Stimulated activated CD8-positive, alpha-beta memory T cell treated with anti-CD3 and anti-CD28 coated beads, Interleukin-4, amount 100 ng/mL, for 24 hours (primary cell): ENCODE measurements at places on chromosomes 1 and 21.

GRCh38 chr21:37696936-37697335, 219.3 kb downstream of the KCNJ6 start:
- no peak for DNase-seq

- no peak for DNase-seq
Observed at GRCh38 chr1:212561501-212561931, 47.0 kb upstream of the ATF3 start.

DNA sequence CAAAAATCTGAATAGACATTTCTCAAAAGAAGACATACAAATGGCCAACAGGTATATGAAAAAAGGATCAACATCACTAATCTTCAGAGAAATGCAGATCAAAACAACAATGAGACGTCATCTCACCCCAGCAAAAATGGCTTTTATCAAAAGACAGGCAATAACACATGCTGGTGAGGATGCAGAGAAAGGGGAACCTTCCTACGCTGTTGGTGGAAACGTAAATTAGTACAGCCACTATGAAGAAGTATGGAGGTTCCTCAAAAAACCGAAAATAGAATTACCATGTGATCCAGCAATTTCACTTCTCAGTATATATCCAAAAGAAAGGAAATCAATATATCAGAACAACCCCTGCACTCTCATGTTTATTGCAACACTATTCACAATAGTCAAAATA, 65.1 kb upstream of the ATP1B1 start:
- DNase-seq: no peak

GRCh38 chr1:897226-897625, 26.5 kb upstream of the SAMD11 start:
- DNase-seq: no peak

DNA sequence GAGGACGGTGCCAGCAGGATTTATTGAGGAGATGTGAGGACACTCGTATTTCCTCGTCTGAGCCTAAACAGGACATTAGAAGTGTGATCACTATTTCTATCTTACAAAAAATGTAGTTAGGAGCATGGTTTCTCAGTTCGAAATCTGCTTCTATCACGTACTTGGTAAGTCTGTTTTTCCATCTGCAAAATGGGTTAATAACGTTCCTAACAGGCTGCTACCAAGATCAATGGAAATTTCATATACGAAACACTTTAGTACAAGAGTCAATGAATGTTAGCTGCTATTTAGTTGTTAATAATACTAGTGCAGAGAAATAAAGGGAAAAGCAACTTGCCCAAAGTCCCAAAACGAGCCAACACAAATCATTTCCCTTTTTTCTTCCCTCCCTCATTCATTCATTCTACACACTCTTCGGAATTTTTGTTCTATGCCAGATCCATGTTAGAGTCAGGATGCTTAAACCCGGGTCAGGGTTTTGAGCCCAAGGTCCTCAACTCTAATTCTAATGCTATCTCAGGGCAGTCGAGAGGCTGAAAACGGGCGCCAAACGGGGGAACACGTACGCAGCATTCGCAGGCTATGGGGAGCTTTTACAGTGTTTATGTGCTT, 608 bp downstream of the SNRNP40 start:
- DNase-seq: no peak

- no peak for DNase-seq
Observed at GRCh38 chr1:72635719-72636118, 353.4 kb upstream of the NEGR1 start.

DNA sequence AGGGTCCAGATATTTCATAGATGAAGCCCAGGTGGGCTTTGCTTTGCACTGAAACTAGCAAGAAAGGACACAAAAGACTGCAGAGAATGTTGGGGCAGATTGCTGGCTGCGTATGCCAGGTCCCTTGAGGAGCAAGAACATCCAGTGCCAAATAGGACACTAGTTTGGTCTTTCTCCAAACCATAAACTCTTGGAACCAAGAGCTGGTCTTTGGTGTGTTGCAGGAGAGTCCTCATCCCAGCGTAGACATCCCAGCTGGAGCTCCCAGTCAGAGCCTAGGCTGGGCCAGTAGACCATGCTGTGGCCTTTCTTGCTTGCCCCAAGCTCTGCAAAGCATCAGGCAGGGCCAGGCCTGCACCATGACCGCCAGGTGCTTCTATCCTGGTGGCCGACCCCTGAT, 87.5 kb downstream of the ATP5PO start:
- no peak for DNase-seq

- DNase-seq: no peak
Observed at GRCh38 chr21:42521384-42521783, 7.7 kb downstream of the SLC37A1 start.

- peak; percentile 81 for DNase-seq
Observed at GRCh38 chr1:161132410-161133219, at the start of gene DEDD. DEDD (minus strand) TSS chr1:161132667; CDS start chr1:161124462, 8,205 bp downstream.

- DNase-seq: no peak
Observed at GRCh38 chr1:65165269-65165993, 17.4 kb downstream of the AK4 start.

DNA sequence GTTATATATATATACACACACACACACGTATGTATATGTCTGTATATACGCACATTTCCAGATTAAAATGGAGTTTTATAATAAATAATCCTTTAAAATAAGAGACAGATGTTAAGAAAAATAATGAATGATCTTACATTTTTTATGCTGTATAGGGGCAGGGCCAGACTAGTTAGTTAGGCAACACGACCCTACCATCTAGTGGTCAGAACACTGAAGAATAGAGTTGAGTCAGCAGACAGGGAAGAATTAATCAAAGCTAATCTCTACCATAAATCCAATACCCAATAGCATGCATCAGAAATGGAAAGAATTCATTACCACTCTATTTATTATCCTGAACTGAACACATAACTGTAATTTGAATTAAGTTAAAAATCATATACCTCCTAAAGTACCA, 156.7 kb downstream of the BRINP3 start:
- DNase-seq: no peak

- peak; percentile 26 for DNase-seq
Observed at GRCh38 chr1:201085902-201086735, 26.1 kb downstream of the CACNA1S start.

- no peak for DNase-seq
Observed at GRCh38 chr21:41023936-41024335, 144.0 kb upstream of the BACE2 start.

- DNase-seq: no peak
Observed at GRCh38 chr1:232111611-232112010, 485.0 kb downstream of the DISC1 start.

DNA sequence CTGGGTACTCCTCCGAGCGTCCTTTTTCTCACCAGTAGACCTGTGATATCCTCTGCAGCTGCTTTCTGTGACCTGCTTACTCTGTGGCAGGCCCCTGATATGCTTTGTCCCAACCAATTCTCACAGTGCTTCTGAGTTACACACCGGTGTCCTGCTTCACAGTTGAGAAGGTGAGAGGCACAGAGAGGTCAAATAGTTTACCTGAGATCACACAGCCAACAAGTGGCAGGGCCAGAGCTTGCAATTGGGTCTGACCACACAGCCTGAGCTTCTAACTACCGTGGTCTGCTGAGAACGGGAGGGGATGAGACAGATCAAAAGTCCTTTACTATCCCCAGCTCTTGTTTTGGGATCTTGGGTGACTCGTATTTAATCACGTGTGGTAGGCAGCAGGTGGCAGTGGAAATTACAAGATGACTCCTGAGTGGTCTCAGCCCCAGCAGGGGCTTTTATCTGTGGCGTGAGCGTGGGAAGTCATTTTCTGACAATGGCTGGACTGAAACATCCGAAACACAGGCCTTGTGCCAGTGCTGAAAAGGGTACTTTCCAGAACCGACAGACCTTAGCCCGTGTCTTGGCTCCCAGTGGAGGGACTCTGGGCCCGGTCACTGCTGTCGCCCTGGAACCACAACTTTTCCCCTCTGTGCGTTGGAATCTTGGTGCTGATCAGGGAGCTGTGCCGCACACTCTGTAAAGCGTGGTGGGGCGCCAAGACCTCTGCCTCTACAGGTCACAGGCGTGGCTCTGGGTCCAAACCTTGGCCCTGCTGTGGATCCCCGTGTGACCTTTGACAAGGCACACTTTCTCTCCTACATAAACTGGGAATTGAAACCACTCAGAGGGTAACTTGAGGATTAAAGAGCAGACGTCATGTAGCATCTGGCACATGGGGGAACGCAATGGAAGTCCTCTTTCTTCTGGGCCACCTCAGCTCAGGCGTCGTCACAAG, 11.9 kb downstream of the THEMIS2 start:
- DNase-seq: no peak

DNA sequence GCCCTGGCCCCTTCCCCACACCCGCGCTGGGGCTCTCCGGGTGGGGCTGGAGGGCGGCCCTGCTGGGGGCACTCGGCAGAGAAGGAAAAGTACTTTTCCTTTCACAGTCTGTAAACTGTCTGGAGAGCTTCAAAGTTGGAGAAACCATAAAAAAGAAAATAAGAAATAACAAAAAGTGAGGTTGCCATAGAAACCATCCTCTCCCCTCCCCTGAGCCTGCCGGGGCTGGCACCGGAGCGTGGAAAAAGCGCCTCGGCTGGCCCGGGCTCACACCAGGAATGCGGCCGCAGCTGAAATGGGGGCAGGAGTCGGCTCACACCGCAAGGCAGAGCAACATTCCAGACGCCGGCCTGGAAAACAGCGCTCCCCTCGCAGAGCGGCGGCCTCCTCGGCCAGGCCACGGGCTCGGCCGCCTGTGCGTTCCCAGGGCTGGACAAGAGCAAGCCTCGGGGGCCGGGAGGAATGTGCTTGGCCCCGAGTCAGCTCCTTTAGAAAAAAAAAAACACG, 69.2 kb downstream of the MORN1 start:
- DNase-seq: no peak

DNA sequence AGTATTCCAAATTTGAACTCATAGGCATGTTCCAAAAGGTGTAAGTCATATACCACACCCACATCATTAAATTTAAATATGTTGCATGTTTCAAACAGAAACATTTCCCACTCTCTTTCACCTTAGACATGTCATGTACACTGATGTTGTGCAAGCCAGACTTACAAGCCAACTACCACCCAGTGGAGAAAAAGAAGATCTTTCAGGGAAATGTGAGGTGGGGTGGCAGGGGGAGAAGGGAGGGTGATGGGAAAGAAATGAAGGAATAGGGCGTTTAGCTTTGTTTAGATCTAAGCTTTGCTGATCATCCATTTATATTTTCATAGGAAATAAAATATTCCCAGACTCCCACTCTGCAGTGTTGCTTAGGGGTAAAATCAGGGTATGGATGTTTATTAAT, 1.6 kb downstream of the NEGR1 start:
- no peak for DNase-seq

- DNase-seq: no peak
Observed at GRCh38 chr1:48673332-48674105, 103.2 kb downstream of the BEND5 start.

GRCh38 chr1:228883535-228883934, 148.3 kb downstream of the RHOU start:
- no peak for DNase-seq

DNA sequence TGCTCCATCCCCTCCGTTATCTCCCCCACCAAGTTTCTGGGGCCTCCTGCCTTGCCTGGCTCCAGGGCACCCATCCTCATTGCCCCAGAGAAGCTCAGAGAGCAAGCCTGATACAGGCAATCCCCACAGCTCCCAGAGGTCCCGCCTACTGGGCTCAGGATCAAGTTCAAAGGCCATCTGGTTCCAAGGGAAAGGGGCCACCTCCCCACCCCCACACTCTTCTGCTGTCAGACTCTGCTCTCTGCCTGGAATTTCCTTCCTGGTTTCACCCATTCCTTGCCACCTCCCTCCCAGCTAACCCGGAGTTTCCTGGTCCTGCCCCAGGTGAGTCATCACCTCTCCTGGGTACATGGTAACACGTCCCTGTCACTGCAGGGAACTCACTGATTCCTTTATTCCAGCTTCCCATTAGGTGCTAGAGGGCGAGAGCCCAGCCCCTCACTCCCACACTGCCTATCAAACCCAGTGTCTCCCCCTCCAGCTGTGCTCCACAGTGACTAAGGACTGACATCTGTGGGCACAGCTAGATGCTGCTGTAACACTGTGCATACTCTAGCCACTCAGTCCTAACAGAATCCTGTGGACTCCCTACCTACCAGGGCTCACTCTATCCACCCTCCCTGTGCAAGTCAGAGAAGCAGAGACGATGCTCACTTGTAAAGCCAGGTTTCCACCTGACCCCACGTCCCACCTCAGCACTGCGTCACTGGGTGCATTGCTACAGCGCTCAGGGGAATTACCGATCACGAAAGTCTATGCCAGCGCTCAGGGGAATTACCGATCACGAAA, 21.8 kb downstream of the RSPH1 start:
- DNase-seq: no peak

GRCh38 chr1:230772457-230773395, 25.5 kb downstream of the CAPN9 start:
- no peak for DNase-seq

DNA sequence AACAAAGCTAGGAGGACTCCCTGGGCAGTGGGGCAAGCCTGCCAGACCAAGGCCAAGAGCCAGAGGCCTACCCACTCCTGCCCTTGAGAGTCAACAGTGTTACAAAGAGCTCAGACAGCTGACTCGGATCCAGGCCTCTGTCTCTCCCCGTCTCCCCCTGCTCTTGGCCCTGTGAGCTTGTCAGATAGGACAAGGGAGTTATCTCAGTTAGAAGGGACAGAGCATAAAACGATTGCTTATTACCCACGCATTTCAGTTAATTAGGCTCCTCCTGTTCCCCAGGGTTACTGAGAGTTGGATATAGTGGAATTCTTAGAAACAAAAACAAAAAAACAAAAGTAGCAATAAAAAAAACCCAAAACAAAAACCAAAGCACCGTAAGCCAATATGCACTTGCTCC, 1.3 kb downstream of the SLC41A1 start:
- no peak for DNase-seq

DNA sequence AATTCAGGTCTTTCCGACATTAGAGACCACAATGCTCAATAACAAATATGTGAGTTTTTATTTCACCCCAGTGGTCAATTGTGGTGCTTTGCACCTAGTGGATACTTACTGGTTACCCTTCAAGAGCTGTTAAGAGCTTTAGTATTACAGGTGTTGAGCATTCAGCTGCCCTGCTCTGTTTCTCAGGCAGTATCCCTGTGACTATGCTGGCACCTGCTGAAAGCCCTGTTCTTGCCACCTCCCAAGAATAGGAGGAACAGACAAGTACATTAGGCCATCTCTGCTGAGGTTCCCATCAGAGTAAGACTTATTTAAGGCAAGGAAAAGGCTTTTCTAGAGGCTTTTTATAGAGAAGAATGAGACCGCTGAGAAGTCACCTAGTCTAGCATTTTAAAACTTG, 60.8 kb downstream of the NOS1AP start:
- DNase-seq: no peak

GRCh38 chr1:211490821-211491415, 1.0 kb downstream of the RD3 start:
- no peak for DNase-seq

GRCh38 chr21:46211376-46211775, 17.2 kb downstream of the LSS start:
- DNase-seq: no peak

GRCh38 chr1:12353981-12354380, 124.2 kb downstream of the VPS13D start:
- DNase-seq: no peak

DNA sequence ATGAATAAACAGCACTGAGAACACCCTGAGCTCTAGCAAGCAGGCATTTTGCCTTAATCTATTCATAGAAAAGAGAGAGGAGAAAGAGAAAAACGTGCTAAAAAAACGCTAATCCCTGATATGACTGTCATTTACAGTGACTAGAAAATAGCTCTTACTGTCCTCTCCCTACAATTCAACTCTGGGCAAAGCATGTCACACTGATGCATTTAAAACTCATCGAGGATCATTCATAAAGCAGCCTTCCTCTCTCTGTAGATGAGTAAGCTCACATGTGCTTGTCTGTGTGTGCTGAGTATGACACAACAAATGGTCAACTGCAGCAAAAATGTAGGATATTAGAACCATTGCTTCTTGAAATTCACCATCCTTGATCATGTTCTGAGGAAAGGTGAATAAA, 109.0 kb downstream of the SGIP1 start:
- no peak for DNase-seq
